ENCODE measurements at places on chromosomes 1 and 21.
A peak's percentile ranks its signal among the peaks of the same experiment; 100 is the strongest.

DNA sequence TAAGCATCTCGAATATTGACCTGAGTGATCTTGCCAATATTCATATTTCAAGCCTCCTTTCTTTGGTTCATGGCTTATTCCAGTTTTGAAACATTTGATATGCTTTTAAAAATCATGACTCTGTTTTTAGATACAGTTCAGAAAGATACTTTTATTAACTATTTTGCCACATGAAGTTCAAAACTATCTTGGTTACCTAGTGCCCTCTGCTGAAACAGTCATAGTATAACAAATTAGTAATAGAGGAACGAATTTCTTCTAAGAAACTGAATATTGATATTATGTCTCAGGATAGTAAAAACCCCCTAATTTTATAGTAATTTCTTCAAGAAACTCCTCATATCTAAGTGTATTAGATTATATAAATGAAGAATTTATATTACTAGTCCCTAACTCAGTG, 52.6 kb upstream of the RC3H1 start:
- DNase-seq = peak; percentile 49

- no peak for DNase-seq
Measured at GRCh38 chr1:188170411-188170810, 1341.7 kb downstream of the PLA2G4A start.

DNA sequence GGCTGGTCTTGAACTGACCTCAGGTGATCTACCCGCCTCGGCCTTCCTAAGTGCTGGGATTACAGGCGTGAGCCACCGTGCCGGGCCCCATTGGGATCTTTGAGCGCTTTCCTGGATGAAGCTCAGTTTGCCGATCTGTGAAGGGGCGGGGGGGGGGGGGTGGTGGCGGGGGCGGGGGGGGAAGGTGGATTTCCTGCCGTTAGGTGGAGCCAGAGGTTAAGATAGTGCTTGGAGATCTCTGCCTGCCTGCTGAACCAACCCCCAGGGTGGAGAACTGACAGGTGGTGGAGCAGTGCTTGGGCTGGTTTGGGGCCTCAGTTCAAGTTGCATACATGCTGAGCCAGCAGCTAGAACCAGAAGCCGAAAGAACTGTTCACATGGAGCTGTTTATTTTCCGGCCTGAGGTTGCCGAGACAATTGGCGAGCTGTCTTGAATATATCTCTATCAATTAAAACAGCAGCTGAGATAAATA, 1.7 kb downstream of the TMCC2 start:
- DNase-seq = peak; percentile 91

- DNase-seq = no peak
Measured at GRCh38 chr1:18114726-18115410, 7.3 kb downstream of the IGSF21 start.

DNA sequence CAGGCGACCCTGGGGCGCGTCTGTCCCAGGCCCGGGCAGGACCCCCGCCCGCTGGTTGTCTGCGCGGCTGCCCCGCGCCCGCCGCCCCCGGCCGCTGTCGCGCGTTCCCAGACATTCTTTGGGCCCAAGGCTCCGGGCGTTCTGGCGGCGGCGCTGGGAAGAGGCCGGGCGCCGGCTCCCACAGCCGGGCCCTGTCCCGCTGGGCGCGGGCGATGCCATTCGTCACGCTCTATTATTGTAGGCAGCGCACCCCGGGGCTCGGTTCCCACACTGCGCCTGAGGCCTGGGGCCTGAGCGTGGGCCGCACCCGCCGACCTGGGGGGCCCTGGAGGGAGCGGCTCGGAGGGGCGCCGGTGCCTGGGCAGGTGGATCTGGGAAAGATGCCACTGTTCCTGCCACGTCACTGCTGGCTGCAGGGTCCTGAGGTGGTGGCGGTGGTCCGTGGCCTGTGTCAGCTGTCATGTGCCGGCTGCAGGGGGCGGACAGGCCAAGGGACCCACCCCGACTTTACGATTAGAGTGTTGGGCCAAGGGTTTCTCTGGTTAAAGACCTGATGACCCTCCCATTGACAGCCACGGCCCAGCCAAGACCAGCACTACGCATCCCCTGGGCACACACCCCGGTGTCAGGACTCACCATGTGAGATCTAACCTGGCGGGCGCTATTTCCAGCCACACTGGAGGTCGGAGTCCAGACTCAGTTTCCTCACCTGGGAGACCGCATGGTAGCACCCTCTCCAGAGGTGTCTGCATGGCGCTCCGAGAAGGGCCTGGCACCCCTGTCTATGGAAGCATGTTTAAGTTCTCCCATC, 55.1 kb upstream of the ADARB1 start:
- no peak for DNase-seq

Measured in globus pallidus (tissue), 1 donor.